ENCODE measurements at places on chromosomes 3 and 15. TPM values are rescaled to one million over a fixed set of nuclear protein-coding genes. Genes with fewer than 3 reads are reported as not detected.

- DNase-seq: no peak
Observed at GRCh38 chr15:95106801-95107200, 875.4 kb downstream of the MCTP2 start.

- no peak for DNase-seq
Observed at GRCh38 chr3:159637883-159638542, 350.6 kb upstream of the IL12A start.

- no peak for DNase-seq
Observed at GRCh38 chr3:141530415-141530768, 43.6 kb downstream of the RASA2 start.

- no peak for DNase-seq
Observed at GRCh38 chr3:141178551-141178950, 53.1 kb upstream of the PXYLP1 start.

DNA sequence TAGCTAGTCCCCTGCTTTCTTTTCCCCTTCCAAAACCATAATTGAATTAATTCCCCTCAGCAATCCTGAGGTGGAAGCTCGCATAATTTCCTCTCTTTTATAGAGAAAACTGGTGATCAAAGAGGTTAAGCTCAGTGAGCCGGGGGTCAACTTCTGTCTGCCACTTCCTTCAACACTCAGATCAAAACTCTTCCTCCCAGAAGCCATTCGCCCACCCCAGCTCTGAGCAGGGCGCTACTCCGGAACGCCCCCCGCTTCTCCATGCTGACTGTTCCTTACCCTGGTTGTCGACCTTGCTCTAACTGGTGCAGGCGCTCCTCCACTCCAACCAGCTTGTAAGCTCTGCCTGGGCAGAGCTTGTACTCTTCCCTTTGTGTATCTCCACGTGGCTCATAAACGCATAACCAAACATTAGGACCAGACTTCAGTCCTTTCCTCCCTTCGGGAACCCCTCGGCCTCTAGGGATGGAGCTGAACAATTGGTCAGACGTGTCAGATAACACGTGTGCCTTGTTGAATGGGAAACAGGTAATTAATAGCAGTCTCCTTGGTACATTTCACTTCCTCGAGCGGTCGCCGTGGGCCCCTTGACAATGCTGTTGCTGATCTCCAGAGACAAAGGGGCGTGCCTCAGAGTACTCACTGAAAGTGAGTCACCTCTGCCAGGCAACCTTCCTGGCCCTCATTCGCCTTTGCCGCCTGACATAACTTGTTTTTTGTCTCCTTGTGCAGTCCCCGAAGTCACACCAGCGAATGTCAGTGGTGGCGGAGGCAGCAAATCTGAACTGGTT lies 71.8 kb downstream of the IL5RA start:
- peak; percentile 4 for DNase-seq

GRCh38 chr3:126422571-126423091 lies 27.9 kb downstream of the CFAP100 start:
- peak; percentile 39 for DNase-seq

DNA sequence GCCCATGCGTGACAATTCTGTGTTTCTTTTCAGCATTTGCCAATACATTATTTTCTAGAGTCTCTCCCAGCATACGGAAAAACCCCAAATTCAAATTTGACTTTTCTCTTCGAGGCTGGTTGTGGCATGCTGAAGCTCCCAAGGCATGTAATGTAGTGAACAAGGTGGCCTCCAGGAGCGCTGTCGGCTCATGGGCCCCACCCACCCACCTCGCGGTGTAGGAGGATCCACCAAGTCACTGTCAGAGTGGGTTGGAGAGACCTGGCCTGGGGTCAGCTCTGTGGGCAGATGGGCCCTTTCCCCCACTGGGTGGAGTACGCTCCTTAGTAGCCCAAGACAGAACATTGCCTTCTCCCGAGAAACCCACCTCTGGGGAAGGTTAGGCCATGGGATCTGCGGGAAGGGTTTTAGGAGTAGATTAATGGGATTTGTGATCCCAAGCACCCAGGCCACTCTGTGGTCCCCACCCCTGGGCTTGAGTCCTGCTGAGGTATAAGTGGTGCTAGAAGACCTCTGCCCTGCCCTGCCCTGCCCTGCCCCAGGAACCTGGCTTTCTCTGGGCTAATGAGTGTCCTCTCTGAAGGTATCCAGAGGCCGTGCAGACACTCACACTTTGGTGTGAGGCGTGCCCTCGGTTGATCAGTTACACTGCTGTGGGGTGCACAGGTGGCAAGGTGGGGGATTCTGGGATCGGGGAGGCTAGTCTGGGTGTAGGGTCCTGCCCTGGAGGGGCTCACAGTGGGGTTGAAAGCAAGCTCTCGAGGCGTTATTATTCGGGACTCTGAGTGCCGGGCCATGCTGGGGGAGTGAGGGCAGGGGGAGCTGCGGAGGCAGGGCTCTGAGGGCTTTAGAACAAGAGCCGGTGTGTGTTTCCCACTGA lies 97.9 kb downstream of the APBA2 start:
- no peak for DNase-seq

GRCh38 chr15:52233405-52233804 lies 42.2 kb upstream of the GNB5 start:
- no peak for DNase-seq

DNA sequence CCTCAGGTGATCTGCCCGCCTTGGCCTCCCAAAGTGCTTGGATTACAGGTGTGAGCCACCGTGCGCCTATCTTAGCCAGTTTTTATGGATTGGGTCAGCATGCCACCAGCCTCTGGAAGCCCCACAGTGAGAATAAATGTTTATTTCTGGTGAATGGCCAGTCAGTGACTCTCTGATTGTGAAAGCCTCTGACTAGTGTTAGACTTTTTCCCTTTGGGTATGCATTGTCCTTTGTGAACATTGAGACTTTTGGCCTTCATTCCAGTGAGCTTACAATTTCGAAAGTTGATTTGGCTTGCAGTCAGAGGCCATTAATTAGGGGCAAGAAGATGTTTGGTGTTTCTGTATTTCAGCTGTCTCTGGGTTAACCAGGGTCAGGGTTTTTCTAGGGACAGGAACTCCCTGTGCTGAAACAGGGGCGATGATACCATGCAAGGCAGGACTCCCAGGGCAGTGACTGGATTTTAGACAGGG lies 274.5 kb upstream of the C2CD4B start:
- DNase-seq: peak; percentile 44

DNA sequence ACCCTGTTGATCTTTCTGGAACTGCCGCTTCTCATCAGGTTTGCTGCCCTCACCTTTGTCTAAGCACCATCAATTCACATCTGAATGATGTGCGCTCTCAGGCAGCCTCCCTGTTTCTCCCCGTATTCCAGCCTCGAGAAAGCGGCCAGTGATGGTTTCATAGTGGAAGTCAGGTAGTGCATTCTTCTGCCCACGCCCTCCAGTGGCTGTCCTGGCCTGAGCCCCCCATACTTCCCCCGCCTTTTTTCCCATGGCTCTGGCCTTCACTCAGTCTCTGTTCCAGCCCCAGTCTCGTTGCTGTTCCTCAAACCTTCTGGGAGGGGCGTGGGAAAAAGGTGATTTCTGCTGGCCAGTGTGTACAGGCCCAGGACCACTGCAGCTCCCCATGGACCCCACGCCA lies 101.3 kb downstream of the ASB7 start:
- peak; percentile 28 for DNase-seq

DNA sequence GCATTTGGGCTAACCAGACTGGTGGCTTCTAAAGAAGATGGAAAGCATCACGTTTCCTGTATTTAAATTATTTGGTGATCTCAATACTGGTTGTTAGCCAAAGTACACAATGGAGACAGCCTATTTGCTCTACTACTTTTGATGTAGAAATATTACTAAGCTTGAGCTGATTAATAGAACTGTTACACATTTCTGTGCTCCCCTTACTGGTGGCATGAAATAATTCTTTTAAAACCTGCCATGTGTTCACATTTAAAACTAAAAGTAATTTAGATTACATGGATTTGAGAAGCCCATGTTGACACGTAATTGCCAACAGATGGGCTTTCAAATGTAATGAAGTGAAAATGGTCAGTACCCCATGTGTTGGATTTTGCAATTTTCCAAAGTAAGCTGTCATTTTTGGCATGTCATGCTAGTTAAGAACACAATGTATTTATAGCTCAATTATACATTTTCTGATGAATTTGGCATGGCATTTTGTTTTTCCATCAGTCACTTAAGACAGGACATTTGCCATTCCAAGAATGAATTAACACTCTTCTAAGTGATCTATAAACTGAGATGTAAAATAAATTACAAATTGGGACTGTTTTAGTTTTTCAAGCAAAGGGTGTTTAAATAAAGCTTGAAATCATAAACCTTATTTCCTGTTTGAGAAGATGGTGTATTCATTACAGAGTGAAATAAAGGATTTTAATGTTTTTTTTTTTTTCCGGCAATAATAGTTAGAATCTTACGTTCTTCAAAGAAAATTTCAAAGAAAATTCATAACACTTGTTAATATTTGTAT lies 10.8 kb upstream of the RARRES1 start:
- no peak for DNase-seq

GRCh38 chr3:113133140-113133539 lies 78.2 kb upstream of the BOC start:
- no peak for DNase-seq

DNA sequence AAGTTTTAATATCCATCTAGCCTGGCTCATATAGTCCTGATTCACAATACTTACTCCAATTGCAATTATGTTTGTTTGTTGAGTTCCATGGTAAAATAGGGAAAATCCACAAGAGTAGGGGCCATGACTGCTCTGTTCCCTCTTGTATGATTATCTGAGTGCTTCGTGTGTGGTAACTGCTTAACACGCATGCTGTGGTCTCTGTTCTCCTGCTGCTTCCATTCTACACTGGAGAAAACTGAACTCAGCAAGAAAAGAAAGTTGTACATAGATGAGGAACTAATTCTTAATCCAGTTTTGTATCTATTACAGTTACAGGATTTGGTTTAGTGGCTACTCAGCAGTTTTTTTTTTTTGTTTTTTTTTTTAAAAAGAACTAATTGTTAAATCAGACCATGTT lies 223.0 kb upstream of the SATB1 start:
- peak; percentile 9 for DNase-seq

DNA sequence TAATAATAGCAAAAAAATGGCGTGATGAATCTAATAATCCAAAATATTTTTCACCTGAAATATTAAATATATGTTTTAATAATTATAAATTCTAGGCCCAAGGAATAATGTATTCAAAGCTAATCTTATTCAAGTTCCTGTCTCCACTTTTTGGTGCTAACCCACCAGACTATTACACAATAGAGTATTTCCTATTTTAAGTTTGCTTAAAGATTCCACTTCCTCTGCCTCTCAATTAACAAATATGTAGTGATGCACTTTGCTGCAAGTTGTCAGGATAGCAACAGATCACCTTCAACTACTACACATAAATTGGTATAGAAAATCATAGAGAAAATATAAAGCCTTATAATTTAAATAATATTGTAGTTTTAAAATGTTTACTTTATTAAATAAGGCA lies 467.5 kb downstream of the C3orf38 start:
- no peak for DNase-seq

GRCh38 chr15:74365598-74366445 lies 1.6 kb downstream of the CYP11A1 start:
- peak; percentile 82 for DNase-seq

- no peak for DNase-seq
Observed at GRCh38 chr15:71072423-71072822, 42.8 kb upstream of the THSD4 start.

GRCh38 chr15:68844856-68845550 lies 24.3 kb upstream of the ANP32A start:
- no peak for DNase-seq

DNA sequence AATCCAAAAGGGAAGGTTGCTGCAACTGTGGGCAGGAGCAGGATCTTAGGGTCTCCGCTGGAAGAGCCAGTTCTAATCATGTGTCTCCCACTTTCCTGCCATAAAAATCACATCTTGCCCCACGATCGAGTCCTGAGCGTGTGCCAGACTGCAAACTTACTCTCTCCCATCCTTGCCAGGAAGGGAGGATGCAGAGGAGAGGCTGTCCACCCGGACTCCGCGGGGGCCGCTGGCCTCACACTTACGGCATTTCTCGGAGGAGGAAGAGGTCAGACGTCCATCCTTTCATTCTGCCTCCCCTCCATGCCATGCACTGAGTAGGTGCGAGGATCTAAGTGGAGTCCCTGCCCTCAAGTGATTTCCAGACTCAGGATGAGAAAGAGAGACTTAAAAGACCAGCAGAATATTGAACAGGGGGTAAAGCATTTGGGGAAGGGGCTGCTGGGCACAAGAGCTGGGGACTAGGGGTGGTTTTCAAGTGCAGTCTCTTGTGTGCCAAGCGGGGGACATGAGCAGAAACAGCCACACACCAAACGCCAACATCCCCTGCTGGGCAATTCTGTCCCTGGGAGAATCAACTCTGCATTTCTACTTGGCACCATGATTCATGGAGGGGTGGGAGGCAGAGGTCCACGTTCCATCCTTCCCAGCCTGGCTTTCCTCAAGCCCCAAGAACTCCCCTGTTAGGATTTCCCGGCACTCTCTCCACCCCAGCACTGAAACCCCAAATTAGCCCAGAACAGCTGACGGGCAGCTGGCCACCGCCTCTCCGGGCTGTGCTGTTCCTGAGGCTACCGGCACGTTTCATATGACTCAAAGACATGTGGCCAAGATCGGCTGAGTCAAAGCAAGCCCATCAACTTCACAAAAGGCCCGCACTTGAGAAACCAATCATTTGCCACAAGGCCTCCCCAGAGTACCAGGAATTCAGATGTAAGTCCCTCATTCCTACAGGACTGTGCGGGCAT lies 11.6 kb downstream of the OXTR start:
- peak; percentile 20 for DNase-seq

GRCh38 chr3:77348244-77348855 lies 308.5 kb downstream of the ROBO2 start:
- peak; percentile 67 for DNase-seq

DNA sequence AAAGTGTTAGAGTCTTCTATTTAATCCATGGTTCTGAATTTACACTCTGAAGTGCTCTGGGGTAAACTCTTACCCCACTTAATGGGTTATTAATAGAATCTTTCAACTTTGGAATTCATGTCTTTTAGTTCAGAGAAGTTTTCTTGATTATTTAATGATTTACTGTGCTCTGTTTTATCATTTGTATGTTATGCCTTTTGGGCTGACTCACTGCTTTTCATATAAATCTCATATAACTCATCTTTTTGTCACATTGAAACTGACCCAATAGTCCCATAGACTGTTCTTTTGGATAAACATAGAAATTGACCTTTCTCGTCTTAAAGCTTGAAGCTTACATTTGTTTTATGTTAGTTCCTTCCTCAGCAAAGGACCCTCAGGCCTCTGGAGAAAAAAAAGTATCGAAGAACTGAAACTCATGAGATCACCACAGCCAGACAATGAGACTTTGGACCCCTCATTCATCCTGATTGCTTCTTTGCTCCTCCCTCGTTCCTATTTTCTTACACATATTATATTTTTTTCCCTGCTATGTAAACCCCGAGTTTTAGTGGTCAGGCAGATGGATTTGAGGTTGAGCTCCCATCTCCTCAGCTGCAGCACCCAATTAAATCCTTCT lies 229.1 kb upstream of the CBLB start:
- DNase-seq: no peak

KNG1 gene
- polyA plus RNA-seq: not detected

ARNT2 gene
- 2.2 TPM for polyA plus RNA-seq

CRABP1 gene
- 1.2 TPM for polyA plus RNA-seq

TAGLN3 gene
- polyA plus RNA-seq: 42.4 TPM

TM4SF1 gene
- 31.5 TPM for polyA plus RNA-seq

SH2D7 gene
- not detected for polyA plus RNA-seq

HDGFL3 gene
- polyA plus RNA-seq: 9.3 TPM
